ENCODE measurements at places on chromosomes 1 and 21. TPM values are rescaled to one million over a fixed set of nuclear protein-coding genes. Genes with fewer than 3 reads are reported as not detected.

Gene AIRE
- polyA plus RNA-seq = not detected

DNA sequence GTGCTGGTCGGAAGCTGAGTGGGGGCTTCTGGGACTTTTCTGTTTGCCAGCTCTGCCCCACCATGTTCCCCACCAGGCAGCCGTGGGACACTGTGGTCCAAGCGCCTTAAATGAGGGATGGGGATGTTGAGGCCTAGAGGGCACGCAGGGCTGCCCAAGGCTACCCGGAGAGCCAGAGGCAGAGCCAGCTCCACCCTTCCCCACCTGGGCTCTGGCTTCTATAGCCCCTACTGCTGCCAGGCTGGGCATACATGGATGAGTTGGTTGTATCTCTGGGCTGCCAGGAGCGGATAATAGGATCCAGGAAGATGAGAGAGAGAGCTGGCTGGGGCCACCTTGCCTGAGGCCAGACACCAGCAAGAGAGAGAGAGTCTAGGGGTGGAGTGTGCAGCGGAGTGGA, 49.4 kb downstream of the PTPRU start:
- DNase-seq = no peak

Gene PDE4B
- polyA plus RNA-seq = 3.0 TPM

Gene CXADR
- 1.1 TPM for polyA plus RNA-seq

- DNase-seq = no peak
Measured at GRCh38 chr1:62230718-62231117, 36.1 kb downstream of the L1TD1 start.

- no peak for DNase-seq
Measured at GRCh38 chr1:9406111-9406510, 113.4 kb downstream of the SPSB1 start.

DNA sequence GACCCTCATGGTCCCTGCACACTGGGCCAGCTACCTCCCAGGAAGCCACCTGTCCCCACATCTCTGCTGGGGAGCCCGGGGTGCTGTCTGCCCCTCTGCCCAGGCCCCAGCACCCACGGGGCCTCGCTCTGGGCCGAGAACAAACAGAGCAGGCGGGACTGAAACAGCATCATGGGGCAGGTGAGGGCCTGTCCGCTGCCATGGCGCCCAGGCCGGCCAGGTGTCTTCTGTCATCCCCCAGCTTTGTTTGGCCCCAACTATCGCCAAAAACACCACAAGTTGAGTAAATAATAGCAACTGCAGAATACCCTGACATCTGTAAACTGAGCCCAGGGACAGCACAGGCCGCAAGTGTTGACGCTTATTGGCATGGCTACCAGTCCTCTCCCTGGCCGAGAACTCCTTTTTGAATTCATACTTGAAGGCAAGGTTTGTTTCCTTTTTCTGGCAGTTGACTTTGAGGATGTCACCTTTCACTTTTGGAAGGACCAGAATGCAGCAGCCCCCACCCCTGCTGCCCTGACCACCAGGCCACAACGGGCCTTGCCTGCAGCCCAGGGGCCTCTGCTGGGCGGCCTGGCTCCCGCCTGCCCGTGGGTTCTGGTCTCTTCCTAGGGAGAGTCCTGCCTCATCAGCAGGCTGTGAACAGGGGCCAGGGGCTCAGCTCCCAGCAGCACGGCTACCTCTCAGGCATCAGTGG, 152.7 kb downstream of the CASZ1 start:
- DNase-seq = no peak

Gene PLA2G5
- not detected for polyA plus RNA-seq

- no peak for DNase-seq
Measured at GRCh38 chr1:226078374-226078773, 15.9 kb downstream of the H3-3A start.

Measured in SK-N-SH (cell line).